NCI-H2029 treated with DMSO at 0.1 percent for 48 hours (cell line): ENCODE measurements at places on chromosomes 11 and 22.

- no peak for DNase-seq
Observed at GRCh38 chr22:36021606-36022153, 6.9 kb downstream of the RBFOX2 start.

- DNase-seq: no peak
Observed at GRCh38 chr11:77800449-77800848, 20.1 kb downstream of the RSF1 start.

DNA sequence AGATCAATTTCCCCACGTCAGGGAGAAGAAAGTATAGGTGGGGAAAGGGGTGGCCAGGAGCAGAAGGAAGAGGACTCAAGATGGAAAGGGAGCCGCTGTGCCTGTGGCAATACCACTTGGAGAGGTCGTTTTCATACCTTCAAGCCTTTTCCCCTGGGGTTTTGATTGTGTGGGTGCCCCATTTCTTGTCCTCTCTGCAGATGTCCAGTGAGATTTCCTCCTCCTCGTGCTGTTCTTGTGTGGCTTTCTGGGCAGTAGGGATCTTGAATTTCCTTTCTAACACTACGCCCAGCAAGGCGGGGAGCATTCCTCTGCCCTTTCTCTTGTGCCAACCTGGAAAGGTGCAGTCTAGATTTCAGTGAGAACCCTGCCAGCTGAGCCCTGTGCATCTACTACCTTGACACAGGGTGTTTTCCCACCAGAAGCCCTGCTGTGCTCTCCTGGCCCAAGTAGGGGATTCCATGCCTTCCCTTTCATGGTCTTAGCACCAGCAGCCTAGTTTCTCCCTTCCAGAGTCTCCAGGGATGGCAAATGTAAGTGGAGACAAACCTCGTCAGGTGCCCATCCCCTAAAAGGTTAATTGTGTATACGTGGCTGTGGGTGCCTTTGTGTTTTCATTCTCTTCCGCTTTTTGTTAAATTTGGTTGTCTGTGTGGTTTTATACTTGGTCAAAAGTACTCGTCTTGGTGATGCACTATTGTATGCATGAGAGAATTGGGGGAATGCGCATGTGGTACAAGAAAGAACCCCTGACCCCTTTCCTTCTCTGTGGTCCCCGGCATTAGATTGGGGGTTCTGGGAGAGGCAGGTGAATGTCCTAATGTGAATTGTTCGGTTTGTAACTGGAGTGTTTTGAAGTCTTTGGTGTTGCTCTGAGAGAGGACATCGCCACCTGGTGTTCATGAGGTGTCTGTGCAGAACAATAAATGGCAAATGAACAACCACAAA, 71.4 kb upstream of the MPEG1 start:
- DNase-seq: peak; percentile 75

GRCh38 chr22:30655532-30655931, 12.1 kb downstream of the DUSP18 start:
- DNase-seq: no peak

DNA sequence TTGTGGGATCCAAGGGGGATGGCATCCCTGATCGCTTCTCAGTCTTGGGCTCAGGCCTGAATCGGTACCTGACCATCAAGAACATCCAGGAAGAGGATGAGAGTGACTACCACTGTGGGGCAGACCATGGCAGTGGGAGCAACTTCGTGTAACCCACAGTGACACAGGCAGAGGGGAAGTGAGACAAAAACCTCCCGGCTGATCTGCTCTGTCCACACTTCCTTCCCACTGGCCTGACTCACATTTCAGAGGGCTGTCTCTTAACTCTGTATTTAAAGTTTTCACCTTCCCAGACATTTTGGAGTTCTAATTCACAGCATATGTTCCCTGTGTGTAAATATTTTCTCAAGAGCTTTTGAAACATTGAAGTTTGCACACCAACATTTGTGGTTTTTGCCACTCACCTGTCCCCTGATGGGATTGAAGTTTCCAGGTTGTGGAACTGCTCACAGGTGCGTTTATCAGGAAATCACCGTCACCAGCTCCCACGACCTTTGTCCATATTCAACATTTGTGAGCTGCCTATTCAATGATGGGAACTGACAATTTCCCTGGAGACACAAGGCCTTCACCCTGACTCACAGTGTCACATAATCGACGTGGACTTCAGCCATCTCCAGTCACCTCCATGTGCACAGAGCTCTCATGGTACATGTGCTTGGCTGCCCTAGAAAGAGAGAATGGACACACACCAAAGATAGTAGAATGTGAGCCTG, 99.2 kb downstream of the VPREB1 start:
- DNase-seq: no peak

DNA sequence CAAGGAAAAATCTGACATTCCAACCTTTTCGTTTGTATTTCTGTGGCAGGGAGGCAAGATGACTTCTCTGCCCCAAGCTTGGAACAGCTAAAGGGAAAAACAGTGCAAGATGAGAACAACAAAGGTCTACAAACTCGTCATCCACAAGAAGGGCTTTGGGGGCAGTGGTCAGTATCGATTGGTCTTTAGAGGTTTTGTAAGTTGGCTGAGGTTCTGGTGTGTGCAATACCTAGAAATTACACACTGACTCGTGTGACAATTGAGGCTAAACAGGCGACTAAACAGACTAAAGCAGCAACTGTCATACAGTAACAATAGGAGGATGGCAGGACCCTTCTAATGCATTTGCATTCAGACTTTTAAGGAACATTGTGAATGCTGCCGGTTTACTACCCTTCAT, 994 bp downstream of the DEPDC5 start:
- DNase-seq: no peak

- DNase-seq: no peak
Observed at GRCh38 chr11:124172599-124172998, 10.5 kb upstream of the OR10D3 start.

DNA sequence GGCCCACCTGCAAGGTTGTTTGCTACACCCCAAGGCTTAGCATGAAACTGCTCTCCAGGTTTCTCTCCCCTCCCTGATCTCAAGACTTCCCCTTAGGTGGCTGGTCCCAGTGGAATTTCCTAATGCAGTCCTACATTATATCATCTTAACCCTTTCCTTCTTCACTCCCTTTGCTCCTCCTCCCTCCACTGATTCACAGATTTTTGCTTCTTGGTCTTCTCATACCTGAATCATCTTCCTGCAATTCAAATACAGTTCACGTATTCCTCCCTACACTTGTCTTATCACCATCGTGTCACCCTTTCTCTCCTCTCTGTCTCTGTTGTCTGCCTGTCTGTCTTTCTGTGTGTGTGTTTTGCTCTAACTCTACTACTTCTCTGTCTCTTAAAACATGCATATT, 17.0 kb downstream of the MMP10 start:
- no peak for DNase-seq

DNA sequence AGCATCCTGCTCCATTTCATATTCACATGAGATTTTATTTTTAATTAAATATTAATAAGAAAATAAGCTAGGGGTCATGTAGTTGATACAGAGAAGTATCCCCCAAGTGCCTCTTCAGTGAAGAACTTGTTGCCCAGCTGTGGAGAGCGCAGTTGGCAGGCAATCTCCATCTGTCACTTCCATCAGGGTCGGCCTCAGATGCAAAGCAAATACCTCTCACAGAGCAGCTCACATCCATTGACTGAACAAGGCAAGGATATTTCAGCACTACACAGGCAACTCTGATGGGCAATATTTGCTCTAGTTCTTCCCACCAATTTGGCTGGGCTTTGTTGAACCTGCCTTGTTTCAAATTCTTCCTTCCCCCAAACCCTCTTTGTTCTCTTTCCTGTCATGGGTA, 129.4 kb downstream of the NOX4 start:
- DNase-seq: no peak

GRCh38 chr11:114775875-114776621, 97.7 kb downstream of the NXPE2 start:
- DNase-seq: peak; percentile 13

DNA sequence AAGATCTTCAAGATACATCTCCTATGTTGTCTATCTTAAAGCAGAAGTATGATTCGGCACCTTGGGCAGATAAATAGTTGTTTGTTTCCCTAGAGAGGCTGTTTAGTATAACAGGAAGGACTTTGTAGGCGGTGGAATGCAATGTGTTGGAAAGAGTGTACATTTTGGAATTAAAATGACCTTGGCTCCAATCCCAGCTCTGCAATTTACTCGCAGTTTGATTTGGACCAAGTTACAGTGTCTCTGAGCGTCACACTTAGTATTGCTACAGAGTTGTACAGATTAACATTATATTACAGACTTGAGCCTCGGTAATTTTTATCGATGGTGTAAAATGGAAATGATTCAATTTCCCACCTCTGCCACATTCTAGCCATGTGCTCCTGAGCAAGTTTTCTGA, 265.3 kb downstream of the OPCML start:
- no peak for DNase-seq

GRCh38 chr11:48019217-48019584, 38.8 kb downstream of the PTPRJ start:
- DNase-seq: no peak

GRCh38 chr11:134569195-134569594, 157.2 kb upstream of the B3GAT1 start:
- DNase-seq: no peak

DNA sequence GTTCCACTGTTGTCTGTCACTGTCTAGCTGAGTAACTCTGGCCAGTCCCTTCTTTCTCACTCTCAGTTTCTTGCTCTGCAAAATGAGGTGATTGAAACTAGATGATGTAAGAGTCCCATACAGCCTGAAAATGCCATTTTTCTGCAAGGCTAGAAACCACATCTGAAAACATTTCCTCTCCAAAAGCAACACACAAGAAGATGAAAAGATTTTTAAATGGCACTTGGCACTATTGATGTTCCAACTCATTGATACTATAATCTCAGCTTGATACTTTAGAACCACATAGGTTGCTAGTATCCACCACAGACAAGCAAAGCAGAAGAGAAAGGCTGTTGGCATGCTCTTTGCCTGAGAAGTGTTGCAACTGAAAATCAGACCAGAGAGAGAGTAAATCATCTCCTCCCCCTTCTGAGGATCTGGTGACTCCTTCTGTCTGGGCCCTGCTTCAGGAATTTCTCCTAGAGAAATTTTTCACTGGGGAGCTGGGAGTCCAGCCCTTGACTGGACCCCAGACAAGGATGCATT, 1217.9 kb downstream of the LRRC4C start:
- DNase-seq: no peak

- no peak for DNase-seq
Observed at GRCh38 chr22:26646158-26646557, 11.2 kb upstream of the MIAT start.

DNA sequence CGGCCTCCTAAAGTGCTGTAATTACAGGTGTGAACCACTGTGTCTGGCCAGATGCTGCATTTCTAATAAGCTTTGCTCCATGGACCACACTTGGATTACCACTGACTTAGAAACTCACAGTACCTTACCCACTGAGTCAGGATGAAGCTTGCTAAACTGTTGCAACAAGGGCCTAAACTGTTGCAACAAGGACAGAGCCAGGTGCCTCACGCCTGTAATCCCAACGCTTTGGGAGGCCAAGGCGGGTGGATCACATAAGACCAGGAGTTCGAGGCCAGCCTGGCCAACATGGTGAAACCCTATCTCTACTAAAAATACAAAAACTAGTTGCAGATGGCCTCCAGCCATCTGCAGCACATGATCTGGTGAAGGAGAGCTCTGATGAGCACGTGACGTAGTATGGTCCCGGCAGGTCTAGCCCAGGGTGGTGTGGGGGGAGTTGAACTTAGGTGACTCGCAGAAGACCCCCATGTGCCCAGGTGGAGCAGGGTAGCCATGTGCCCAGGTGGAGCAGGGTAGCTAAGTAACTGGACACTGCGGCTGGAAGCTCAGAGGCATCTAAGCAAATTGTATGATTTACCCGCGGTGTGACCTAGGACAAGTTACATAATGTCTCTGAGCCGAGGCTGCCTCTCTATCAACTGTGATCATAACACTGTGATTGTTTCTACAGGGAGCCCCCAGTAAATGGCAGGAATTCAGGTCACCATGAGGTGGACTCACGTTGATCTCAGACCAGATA, 8.4 kb downstream of the SLC25A45 start:
- no peak for DNase-seq

DNA sequence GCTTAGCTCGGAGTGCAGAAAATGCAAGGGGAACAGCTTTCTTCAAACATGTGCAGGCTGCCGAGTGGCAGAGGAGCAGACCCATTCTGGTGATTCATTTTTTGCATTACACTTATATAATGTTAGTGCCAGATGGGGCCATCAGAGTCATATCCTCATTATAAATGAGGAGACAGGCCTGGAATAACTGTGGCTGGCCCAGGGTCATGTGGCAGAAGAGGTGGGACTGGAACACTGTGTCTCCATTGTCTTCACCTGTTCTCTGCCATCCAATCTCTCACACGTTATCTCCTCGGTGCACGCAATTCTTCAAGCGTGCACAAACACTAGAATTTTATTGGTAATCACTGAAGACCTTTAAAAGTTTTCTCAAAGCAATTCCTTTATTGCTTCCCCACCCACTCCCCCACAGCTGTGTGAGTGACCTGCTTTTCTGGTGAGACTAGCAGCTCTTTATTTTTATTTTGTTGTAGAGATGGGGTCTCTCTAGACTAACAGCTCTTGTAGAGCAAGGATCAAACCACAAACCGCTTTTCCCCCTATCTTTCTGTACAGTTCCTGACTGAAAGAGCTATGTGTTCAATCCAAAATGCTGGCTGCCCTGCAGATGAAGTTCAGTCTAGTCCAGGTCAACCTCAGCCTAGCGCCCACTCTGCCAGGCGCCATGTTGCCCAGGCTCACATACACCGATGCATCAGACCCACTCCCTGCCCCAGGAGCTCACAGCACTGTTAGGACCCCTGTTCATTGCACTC, 75.3 kb downstream of the ST3GAL4 start:
- no peak for DNase-seq

DNA sequence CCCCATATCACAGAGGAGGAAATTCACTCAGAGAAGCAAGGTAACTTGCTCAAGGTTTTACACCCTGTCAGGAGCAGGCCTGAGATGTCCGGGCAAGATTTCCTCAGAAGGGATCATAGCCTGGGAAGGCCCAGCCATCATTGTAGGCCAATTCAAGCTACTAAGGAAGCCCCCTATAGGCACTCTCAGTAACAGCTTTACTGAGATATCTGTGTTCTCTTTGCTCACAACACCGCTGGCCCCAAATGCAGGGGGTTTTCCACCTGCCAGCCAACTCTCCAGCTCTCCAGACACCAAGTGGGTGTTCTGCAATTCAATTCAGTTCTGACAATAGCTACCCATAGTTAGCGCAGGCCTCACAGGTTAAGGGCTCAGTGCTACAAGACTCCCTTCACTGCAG, 84.0 kb downstream of the SLC36A4 start:
- no peak for DNase-seq

DNA sequence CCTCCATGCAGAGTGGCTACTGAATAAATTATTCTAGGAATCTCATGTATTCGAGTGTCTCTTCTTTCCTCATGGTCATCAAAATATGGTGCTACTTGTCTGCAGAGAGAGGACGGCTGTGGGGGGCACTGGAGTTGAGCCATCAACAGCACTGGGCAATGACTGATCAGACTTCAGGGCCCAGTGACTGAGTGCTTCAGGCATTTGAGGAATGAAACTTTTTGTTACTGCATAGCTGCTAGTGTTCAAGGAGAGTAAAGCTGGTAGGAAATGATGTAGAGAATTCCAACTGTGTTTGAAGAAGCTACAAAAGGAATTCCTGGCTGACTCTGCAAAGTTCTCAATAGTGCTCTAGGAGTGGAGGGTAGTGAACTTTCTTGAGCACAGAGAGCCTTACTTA, 277.7 kb downstream of the CADM1 start:
- no peak for DNase-seq
